ENCODE measurements at places on chromosomes 6 and 20.

DNA sequence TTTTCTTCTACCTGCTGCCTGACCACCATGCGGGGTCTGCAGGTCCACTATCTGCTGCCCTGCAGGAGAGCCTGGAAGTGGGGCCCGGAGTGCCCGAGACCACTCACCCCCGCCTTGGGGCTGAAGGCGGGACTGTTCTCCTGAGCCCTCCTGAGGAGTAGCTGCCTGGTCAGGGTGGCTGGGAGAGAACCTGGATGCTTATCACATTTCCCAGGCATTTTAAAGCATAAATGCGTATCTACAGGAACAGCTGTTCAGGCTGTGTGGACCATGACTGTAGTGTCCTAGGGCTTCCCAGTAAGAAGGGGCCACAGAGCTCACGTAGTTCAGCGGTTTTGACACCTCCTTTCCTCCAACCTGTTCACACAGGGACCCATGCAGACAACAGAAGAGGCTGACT is 123.3 kb downstream of the AGPAT4 start:
- no peak for DNase-seq

GRCh38 chr6:24689964-24690363 is 23.1 kb downstream of the ACOT13 start:
- DNase-seq: no peak

GRCh38 chr6:107816818-107817217 is 7.3 kb downstream of the SCML4 start:
- no peak for DNase-seq

DNA sequence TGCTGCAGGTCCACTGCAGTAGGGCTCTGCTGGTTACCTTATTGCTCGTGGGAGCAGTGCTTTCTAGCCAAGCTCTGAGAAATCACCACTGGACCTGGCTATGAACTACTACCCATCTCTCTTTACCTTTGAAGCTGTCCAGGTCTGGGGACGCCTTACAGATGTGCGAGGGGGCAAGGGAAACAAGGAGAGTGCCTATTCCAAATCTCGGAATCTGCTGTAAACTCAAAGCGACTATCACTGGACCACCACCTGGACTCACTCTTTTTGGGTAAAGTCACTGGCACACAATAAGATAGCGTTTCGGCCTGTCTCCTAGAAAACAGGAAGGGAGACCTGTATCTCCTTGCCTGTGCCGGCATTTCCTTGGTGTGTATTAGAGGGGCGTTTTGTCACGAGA is 5.3 kb downstream of the NRN1 start:
- no peak for DNase-seq

DNA sequence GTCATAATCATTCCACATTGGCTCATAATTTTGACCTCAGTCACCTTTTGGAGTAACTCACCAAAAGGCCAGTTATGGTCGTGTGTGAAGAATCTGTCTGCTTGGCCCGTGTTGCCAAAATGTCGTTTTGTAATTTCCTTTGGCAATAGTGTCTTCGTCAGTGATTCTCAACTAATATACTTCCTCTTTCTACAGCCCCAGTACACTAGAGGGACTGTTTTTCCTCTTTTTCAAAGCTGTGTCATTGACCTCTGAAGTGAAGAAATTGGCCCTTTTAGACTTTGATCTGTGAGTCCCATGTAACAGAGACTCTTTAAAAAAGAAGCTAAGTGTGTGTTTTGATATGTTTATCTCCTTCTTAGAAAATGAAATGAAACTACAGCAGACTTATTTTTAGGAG is 5.2 kb downstream of the FOXO3 start:
- DNase-seq: no peak

- no peak for DNase-seq
These were observed 34.7 kb downstream of the TAF4 start for GRCh38 chr20:62030834-62031434.

DNA sequence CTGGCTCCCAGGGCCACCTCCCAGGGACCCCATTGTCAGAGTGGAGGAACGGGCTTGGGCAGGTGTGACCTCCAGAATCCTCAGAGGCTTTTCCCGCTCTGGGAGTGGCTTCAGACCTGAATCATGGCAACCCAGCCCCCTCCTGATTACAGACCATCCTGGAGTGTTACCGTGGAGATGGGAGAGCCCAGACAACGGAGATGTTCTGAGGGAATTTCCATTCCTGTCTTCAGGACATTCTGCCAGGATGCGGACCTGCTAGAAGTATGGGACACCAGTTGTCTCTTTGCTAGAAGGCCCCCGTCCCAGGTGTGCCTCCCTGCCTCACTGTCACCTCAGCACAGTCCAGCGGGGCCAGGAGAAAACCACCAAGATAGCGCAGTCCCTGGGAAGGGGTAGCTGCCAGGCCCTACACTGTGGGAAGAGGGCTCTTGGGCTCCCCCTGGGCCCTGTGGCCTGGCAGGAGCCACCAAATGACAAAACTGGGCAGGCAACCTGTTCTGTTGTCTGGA is 109.9 kb downstream of the PSMB1 start:
- DNase-seq: no peak

GRCh38 chr6:44636561-44637248 is 249.2 kb downstream of the CDC5L start:
- DNase-seq: no peak

- no peak for DNase-seq
These were observed 51.8 kb downstream of the CDH26 start for GRCh38 chr20:60009826-60010616.

- DNase-seq: no peak
These were observed 328.1 kb downstream of the ARHGAP18 start for GRCh38 chr6:129381885-129382284.

GRCh38 chr6:167968091-167968490 is 29.4 kb upstream of the KIF25 start:
- no peak for DNase-seq

- no peak for DNase-seq
These were observed 53.1 kb downstream of the RBM24 start for GRCh38 chr6:17334265-17334664.

DNA sequence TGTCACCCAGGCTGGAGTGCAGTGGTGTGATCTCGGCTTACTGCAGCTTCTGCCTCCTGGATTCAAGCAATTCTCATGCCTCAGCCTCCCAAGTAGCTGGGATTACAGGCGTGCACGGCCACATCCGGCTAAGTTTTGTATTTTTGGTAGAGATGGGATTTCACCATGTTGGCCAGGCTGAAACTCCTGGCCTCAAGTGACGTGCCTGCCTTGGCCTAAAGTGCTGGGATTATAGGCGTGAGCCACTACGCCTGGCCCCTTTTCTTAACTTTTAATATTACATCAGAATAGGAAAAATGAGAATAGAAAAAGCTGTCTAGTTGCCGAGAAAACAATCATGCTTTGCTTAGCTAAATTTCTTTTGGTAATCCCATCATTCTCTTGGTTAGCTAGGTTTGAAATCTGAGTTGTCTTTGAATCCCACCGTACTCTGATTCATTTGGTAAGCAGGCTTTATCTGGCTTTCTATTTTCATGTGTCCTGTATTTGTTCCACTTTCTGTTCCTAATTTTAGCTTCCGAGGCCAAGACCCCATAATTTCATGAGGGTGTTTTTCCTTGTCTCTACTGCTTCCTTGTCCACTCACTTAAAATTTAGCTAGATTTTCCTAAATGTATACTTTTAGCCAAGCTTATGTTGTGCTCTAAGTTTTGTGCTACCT is 83.5 kb downstream of the NCOA3 start:
- DNase-seq: no peak

GRCh38 chr6:43231735-43232450 is 2.6 kb upstream of the DNPH1 start:
- no peak for DNase-seq

DNA sequence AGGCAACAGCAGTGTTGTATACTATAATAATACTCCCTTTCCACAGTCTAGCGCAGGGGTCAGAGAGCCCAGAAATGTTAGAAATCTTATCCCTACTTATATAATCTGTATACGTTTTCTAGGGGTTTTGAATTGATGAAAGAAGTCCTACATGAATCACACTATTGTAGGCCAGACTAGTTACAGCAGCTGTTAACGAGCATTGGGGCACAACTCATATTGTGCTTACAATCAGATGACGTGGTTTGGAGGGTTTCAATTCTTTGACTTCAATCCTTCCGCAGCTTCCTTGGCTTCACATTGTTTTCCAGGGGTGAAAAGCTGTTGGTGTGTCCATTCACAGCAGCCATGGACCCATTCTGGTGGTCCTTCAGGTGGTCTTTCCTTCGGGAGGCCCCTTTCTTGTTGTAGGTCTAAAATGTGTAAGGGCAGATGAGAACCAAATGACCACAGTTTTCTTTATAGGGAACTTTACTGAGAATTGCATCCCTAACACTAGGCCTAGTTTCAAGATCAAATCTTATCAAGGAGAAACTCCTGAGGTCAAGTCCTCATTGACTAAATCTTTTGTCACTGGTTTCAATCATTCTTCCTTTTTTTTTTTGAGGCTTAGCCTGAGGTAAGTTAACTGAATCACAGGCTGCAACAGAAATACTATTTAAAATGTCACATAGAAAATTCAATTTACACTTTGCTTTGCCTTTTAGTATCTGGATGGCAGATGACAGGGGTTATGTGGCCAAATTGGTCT is 79.7 kb downstream of the ELOVL5 start:
- no peak for DNase-seq

GRCh38 chr6:129852257-129852858 is 8.8 kb downstream of the TMEM244 start:
- DNase-seq: no peak

GRCh38 chr6:157967020-157967419 is 14.6 kb upstream of the SYNJ2 start:
- DNase-seq: no peak

DNA sequence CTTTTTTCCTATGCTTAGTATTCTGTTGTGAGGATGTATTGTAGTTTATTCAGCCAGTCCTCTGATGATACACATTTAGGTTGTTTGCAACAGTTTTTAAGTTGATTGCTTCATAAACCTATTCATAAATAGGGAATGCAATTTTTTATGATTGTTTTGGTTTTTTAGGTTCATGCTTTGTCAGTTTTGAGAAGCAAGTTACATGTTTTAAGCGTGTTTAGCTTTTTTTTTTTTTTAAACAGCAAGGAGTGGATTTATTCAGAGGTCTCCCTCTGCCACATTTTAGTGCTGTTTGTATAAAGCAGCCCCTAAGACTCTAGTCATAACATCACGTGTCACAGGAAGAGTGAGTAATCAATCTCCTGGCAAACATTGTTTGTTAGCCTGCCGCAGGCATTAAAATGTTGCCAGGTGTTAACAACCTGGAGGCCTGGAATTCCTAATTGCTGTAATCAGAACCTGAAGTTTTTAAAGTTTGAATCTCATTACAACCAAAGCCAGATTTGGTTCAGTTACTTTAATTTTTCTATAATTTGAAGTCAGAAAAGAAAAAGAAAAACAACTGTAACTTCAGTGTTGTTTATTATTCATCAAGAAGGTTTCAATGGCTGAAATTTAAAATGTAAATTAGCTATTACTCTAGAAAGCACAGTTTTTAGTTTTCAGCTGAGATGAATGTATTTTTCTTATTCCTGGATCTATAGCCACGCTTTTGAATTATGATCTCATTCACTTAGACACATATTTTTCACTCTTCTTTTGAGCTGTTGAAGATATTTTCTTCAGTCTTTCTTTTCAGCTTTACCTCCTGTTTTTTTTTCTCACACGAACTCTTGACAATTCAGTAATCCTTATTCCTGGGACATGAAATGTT is 59.2 kb downstream of the KCNS1 start:
- DNase-seq: no peak

GRCh38 chr20:37657924-37658804 is 35.7 kb upstream of the CTNNBL1 start:
- no peak for DNase-seq

DNA sequence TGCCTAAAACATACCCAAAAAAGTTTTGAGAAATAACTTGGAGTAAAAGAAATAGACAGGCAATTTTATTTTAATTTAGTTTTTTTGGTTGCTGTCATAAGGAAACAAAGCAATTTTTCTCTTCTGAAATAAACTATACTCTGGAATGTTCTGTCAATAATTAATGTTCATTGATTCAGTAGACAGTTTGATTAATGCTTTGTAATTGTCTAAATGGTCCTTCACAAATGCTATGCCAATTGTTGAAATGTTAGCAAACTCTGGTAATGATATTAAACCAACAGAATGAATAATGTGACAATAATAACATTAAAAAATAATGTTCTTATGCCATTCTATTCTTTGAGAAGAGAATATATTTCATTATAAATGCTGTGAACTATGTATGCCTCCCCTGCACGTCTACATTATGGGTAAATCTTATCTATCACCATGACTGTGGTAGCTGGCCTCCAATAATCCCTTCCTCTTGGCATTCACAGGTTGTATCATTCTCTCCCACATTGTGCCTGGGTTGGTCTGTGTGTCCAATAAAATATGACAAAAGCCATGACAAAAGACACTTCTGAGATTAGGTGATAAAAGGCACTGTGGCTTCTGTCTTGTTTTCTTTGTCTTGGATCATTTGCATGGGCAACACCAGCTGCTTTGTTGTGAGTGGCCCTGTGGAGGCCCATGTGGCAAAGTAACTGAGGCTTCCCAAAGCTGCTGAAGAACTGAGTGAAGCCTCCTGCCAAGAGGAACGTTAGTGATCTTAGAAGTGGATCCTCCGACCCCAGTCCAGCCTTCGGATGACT is 25.1 kb downstream of the IL20RA start:
- DNase-seq: no peak

- DNase-seq: no peak
These were observed 256.4 kb downstream of the GMPR start for GRCh38 chr6:16494793-16495192.

DNA sequence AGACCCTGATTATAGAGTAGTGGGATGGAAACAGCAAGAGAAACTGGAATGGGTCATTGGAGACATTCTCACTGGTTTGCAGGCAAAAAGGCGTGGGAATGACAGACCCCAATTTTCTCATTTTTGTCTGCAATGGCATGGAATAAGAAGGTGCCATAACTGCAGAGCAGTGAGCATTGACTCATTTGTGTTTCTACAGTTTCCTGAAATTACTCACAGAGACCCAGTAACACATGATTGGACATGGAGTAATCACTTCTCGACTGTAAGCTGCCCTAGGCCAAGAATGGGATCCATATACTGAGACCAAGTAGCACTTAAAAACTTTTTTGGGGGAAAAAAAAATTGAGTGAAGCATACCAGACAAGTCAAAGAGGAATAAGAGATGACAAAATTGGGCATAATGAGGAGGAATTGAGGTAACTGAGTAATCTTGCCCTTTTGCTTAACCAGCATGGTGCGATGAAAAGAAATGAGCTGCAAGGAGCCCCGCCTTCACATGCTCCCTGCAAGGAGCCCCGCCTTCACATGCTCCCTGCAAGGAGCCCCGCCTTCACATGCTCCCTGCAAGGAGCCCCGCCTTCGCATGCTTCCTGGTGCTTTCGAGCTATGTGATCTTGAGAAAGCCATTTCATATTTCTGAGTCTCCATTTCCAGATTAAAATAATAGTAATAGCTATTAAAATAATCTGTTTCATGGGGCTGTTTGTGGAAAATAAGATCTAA is 44.1 kb downstream of the NHSL1 start:
- DNase-seq: no peak

GRCh38 chr20:13800728-13801134 is 15.9 kb downstream of the NDUFAF5 start:
- peak; percentile 86 for DNase-seq

All from LNCaP clone FGC (cell line).